ENCODE measurements at places on chromosomes 16 and 17.

GRCh38 chr16:647173-647902, 1.8 kb upstream of the WDR90 start:
- no peak for DNase-seq

DNA sequence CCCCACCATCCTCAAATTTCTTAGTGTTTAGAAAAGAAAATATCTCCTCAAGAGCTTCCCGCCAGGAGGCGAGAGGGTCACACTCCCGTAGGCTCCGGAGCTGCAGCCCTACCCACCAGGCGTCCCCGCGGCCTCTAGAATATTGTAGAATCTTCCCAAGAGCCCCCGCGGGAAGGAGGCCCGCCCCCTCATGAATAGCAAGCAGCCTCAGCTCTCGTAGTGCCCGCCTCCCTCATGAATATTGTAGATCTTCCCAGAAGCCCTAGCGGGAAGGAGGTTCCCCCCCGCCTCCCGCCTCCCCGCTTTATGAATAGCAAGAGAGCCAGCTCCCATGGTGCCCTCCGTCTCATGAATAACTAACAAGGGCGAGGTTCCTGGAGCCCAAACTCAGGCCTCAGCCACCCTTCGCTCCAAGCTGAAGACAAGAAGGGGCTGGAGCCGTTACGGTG, at the start of gene FBXO47:
FBXO47 (minus strand) TSS at position 114 of the 449 bp plus-strand sequence. CDS start 4,378 bp downstream, outside the sequence.
- peak; percentile 41 for DNase-seq

- no peak for DNase-seq
Measured at GRCh38 chr17:57077000-57077399, 8.0 kb upstream of the AKAP1 start.

DNA sequence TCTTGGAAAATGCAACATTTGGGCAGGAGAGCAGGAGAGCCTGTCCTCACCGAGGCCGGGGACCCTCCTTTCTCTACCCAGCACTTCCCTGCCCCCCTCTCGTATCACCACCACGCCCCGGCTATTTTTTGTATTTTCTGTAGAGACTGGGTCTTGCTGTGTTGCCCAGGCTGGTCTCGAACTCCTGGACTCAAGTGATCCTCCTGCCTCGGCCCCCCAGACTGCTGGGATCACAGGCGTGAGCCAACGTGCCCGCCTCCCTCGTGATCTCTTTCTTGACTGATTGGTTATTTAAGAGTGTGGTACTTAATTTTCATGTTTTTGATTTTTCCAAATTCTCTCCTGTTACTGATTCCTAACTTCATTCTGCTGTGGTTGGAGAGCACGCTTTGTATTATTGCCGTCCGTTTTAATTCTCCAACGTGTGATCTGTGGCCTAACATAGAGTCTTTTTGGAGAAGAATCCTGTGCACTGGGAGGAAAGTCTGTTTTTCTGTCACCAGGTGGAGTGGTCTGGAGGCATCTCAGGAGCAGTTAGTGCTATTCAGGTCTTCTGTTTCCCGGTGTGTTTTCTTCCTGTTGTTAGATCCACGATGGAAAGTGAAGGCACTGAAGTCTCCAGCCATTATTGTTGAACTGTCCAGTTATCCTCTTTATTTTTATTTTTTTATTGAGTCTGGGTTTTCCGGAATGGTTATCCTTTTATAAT, 40.4 kb downstream of the ZNF778 start:
- DNase-seq = no peak

DNA sequence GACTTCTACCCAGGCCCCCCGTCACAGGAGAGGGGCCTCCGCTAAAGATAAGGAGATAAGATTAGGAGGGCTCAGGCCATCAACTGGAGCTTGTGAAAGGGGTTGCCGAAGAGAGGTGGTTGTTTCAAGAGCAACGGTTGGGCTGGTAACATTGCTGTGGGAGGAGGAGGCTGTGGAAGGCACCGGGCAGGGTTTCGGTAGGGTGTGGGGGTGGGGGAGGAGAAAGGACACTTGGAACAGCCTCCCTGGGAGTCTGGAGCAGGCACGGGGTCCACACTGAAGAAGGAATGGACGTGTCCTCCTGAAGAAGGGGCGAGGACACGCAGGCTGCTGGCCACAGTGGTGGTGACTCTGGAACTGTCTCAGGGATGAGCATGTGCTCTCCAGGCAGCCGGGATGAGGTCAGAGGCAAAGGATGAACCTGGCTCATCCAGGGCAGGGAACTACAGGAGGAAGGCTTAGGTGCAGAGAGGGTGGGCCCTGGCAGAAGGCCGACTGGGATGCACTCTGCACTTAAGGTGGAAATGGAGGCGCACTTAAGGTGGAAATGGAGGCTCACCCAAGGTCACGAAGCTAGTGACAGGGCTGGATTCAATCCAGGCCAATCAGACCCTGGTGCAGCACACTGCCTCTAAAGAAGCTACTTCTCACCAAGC, 1.2 kb upstream of the EPX start:
- no peak for DNase-seq

DNA sequence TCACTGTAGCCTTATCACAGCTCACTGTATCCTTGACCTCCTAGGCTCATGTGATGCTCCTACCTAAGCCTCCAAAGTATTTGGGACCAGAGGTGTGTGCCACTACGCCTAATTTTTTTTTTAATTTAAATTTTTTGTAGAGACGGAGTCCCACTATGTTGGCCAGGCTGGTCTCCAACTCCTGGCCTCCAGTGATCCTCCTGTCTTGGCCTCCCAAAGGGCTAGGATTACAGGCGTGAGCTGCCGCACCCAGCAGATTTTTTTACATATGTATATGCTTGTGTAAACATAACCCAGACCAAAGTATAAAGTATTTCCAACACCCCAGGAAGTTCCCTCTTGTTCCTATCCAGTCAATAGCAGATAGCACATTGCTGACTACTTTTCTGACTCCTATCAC, 1.7 kb upstream of the PGP start:
- DNase-seq = no peak

DNA sequence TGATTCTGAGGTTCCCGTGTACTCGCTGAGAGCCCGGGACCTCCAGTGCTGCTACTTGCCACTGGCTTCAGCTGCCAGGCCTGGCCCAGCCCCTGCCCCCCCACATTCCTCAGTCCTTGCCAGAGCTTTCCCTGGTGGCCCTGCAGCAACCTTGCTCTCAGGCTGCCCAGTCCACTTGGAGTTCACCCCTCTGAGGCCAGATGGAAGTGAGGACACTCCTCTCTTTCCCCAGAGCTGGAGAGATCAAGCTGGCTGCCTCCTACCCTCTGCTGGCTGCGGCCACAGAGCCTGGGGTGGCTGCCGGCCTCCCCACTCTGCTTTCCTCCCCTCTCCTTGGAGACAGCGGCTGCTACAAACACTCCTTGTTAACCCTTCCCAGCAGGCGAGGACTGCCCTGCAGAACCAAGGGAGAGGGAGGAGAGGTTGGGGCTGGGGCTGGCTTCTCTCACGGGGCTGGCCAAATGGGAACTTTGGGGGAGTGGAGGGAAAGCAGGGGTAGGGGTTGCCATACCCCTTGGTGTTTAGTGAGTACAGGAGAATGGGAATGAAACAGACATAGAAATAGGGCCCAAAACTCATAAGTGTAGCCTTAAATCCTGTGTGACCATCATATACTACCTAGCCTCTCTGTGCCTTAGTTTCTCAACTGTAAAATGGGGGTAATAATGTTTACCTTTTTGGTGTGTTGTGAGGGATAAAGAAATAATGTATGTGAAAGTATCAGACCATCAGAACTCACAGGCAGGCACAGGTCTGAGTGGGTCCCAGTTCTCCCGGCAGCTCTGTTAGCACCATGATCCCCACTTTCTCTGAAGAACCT, at the start of gene GAS2L2:
GAS2L2 (minus strand) TSS at position 295 of the 820 bp plus-strand sequence. CDS start 389 bp downstream, outside the sequence.
- DNase-seq = no peak

- DNase-seq = no peak
Measured at GRCh38 chr17:80785477-80786178, 206.0 kb upstream of the CHMP6 start.

DNA sequence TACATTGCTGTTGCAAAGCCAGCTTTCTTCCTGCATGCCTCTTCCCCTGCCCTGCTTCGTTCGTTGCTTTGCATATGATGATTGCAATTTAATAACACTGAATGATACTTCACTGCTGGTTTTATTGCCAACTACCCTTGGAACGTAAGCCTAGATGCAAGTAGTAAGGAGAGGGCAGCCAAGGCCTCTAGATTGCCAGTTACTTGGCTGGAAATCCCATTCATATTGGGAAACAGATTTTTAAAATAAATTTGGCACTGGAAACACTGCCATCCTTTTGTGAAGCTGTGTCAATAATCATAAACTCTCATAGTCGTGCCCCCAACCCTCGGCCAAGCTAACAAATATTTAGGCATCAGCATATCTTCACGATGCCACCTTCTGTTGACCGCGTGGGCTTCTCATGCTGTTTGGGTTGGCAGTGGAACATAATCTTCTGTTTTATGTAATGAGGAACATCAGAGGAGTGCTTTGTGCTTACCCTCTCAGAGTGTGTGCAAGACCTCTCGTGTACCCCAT, 86.5 kb downstream of the MAP2K6 start:
- DNase-seq = no peak

- DNase-seq = no peak
Measured at GRCh38 chr17:58335061-58335731, 6.6 kb upstream of the TSPOAP1 start.

DNA sequence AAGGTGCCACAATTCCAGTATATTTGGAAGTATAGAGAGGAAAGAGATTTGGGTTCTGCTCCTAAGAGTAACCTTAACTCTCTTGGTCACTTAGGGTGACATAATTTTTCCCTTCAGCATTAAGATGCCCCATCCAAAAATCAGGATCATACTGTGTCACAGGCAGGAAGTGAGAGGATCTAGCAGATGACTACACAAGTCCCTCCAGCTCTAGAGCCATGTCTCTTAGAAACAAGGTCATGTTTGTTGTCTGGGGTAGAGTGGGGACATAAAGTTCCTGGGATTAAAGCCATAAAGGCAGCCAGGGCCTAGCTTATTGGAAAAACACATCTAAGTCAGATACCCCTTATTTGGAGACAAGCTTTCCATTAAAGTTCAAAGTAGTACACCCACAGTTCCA, 2.7 kb downstream of the CCL8 start:
- no peak for DNase-seq

GRCh38 chr17:1736348-1737281, 6.1 kb upstream of the SERPINF2 start:
- no peak for DNase-seq

DNA sequence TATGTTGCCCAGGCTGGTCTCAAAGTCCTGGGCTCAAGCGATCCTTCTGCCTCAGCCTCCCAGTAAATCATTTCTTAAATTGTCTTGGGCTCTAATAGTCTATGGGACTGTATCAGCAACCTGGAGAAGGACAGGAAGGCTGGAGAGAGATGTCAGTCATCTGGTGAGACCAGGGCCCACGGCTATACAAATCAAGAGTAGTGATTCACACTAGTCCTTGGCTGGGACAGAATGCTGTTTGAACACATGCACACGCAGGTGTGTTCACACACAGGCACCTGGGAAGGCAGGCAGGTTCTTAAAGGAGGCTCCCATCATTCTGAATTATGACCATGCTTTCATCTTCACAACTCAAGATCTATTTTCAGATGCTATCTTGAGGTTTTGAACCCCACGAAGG, 14.1 kb downstream of the NQO1 start:
- DNase-seq = no peak

DNA sequence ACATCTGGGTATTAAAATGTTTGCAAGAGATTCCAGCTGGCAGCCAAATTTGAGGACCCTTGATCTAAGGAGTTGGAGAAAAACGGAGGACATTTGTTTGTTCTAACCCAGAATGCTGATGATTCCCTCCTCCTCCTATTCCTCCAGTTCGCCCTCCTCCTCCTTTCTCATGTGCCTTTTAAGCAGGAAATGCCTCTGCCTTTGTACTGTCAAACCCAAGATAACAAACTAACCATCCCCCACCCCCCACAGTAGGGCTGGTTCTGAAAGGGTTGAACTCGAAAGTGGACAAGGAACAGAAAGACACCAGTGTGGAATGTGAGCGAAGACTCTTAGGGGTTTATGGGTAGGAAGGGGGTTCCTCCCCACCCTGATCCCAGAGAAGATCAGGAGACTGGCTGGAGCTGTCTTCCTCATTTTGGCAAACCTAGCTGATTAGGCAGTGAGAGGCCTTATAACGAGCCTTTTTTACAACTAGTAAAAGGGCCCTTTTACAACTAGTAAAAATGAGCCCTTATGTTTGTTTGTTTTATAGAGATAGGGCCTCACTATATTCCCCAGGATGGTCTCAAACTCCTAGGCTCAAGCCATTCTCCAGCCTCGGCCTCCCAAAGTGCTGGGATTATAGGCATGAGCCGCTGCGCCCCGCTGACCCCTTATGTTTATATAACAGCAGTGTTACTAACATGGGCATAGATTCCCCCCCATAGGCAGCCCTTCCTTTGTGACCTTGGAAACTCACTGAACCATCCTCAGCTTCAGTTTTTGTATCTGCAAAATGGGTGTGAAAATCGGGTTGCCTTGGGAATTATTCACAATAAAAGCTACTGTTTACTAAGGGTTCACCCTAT, 975 bp downstream of the CHD9 start:
- no peak for DNase-seq

- DNase-seq = no peak
Measured at GRCh38 chr16:23155445-23156049, 6.3 kb upstream of the USP31 start.

DNA sequence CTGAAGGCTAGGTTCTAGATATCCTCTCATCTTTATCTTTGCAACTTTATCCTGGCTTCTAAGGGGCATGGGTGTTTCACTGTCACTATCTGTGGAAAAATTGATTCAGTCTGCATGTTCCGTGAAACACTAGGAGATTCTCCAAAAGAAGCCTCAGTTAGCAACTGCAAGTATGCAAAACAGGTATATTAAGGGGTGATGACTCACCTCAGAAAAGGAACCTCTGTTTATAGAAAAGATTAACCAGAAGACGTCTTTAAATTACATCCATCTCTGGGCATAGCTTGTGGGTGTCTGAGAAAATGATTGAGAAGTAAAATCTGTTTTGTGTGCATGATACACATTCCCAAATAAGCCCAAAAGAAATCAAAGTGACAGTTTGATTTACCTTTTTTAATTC, 353.8 kb upstream of the HSBP1 start:
- DNase-seq = no peak

- peak; percentile 10 for DNase-seq
Measured at GRCh38 chr17:81254955-81255717, 16.0 kb downstream of the NDUFAF8 start.

GRCh38 chr16:86100205-86101136, 201.5 kb downstream of the IRF8 start:
- DNase-seq = no peak

DNA sequence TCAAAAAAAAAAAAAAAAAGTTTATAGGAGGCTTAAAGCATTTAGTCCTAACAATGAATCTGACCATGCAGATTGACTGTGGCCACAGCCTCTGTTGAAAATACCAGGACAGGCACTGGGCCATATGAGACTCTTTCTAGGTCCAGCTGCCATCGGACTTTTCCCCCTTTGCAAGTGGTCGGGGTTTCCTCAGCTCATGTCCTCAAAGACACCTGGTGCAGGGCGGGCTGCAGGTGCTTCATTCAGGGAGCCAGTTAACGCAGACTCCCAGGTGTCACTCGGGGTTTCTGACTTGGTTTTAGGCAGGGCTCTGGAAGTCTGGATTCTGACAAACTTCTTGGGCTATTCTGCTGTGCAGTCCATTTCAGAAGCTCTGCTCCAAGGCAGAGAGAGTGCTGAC, 20.9 kb downstream of the ELAC2 start:
- no peak for DNase-seq
